ENCODE measurements at places on chromosomes 5 and 9.

- DNase-seq, result no peak
Measured at GRCh38 chr9:133401588-133401987, 16.2 kb downstream of the REXO4 start.

DNA sequence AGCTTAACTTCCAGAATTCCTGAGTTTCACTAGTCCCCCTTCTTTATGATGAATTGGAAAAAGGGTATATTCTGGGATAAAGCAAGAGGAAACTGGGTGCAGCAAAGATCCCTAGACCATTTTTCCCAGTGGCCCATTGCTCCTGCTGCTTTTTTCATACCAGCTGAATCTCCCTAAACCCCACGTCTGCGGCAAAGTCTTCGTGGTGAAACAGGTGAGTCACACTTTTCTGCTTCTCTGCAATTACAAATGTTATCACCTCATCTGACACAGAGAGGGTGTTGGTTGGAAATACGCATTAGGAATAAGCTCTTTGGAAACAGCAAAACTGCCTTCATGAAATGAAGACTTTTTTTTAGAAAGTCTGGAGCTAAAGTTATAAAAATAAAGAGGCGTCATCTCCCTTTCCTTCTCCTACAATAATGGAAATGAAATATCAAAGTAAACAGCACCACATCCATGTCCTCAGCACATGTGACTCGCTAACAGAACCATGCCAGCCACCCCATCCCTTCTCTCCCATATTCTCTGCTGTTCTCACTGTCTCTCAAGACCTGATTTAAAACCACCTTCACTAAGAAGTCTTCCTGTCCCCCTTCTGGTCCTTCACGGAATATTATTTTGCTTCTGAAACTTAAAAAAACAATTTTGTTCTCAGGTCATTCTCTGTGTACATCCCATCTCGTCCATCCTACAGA lies 39.5 kb upstream of the GLRX start:
- peak; percentile 66 for DNase-seq

GRCh38 chr9:124217836-124218437 lies 39.8 kb upstream of the NEK6 start:
- no peak for DNase-seq

- no peak for DNase-seq
Measured at GRCh38 chr5:18010053-18010452, 375.8 kb downstream of the TAF11L14 start.

DNA sequence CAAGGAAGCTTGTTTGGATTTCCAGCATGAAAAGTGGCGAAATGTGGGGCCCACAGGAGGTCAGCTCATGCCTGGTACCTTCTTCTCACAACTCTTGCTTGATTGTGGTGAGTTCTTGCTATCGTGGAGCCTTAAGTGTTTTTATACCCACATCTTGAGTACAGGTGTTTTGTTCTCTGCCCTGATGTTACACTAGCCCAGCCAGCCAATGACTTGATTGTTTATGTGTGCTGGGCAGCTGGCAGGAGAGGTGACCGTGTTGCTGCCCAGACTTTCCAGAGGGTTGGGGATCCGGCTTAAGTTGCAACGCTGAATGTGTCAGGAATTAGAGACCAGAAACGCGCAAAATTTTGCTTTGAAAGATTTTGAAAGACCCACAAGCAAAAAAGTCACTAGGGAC lies 24.0 kb upstream of the TPPP start:
- no peak for DNase-seq

- no peak for DNase-seq
Measured at GRCh38 chr9:113387560-113388230, 10.9 kb upstream of the HDHD3 start.

DNA sequence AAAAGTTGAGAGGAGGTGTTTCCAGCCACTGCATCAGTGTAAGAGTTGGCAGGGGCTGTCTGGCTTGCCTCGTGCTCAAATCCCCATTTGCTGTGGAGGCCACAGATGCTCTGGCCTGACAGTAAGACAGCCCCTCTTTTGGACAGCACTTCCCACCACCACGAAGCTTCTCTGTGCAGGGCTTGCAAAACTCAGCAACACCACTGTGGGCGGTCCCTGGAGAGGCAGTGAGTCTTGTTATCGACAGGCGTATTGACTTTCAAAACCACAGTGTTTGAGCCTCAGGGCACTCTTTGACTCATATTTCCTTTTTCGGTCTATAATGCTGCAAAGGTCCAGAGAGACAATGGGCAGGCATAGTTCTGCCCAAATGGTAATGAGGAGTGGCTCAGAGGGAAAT lies 539.5 kb downstream of the EBF1 start:
- no peak for DNase-seq

- DNase-seq, result peak; percentile 81
Measured at GRCh38 chr9:116336133-116336862, 182.7 kb downstream of the PAPPA start.

DNA sequence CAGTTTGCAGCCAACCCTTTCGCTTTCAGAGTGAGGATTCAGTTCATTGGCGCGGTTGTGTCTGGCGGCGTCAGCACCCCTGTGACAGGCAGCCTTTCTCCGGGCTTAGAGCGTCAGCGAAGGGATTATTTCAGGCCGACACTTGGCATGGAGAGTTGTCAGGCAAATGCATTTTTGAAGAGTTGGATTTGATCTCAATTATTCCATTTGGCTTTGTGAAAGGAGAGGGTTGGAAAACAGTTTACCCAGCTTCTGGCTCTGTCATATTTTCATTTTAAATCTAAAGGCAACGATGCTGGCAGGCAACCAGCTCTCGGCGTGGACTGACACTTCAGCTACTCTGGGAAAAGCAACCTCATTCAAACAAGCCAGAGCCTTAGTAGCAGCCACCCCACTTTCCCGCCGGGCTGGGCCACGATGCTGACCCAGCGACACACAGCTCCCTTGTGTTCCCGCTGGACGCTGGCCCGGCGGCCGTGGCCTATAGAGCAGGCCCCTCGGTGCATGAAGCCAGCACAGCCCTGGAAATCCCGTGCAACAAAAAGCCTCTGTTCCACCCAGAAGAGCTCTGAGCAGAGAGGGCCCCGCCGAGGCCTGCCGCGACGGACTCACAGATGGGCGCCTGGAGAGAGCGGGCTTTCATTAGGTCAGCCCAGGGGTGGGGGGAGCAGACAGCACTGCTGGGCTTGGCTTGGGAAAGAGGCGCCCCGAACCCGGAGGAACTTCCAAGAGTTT lies 28.9 kb upstream of the LPCAT1 start:
- DNase-seq, result peak; percentile 39

DNA sequence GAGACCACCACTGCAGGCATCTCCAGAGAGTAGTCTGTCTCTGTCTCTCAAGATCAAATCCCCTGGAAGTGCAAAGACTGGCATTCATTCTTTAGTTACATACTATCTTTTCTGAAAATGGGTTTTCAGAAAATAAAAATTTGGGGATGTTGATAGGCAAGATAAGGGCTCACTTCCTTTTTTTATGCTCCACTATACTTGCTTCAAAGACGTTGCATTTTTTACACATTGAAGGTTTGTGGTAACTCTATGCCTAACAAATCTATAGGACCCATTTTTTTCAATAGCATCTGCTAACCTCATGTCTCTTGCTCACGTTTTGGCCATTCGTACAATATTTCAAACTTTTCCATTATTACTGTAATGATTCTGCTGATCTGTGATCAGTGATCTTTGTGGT lies 37.0 kb downstream of the DMAC1 start:
- no peak for DNase-seq

GRCh38 chr5:174159327-174160114 lies 114.0 kb downstream of the NSG2 start:
- DNase-seq, result no peak

- DNase-seq, result no peak
Measured at GRCh38 chr5:54469622-54470021, 14.1 kb downstream of the HSPB3 start.

DNA sequence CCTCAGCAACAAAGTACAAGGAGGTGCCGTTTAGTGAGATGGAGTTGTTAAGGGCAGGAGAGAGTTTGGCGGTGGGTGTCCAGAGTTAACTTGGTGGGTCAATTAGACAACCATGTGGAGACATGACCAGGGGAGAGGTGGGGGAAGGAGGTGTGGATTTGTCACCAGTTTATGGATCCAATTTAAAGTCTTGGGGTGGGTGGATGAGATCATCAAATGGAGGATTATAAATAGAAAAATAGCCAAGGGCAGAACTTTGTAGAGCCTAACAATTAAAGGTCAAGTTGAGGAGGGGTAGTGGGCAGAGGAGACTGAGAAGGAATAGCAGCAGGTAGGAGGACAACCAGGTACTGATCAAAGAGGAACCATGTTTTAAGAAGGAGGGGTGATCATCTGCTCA lies 108.7 kb upstream of the IL12B start:
- DNase-seq, result no peak

- DNase-seq, result peak; percentile 86
Measured at GRCh38 chr9:32378496-32378895, 5.9 kb upstream of the ACO1 start.

- DNase-seq, result no peak
Measured at GRCh38 chr5:110594866-110595265, 131.6 kb downstream of the TMEM232 start.
